Fibroblast of villous mesenchyme (primary cell): ENCODE measurements at places on chromosomes 13 and 19. TPM values are rescaled to one million over a fixed set of nuclear protein-coding genes. Genes with fewer than 3 reads are reported as not detected.
A peak's percentile ranks its signal among the peaks of the same experiment; 100 is the strongest.

GRCh38 chr19:58561373-58562121 is 3.1 kb upstream of the UBE2M start:
- DNase-seq = no peak

Gene PRR22
- under 0.01 and 0.32 TPM in 2 replicates for total RNA-seq

DNA sequence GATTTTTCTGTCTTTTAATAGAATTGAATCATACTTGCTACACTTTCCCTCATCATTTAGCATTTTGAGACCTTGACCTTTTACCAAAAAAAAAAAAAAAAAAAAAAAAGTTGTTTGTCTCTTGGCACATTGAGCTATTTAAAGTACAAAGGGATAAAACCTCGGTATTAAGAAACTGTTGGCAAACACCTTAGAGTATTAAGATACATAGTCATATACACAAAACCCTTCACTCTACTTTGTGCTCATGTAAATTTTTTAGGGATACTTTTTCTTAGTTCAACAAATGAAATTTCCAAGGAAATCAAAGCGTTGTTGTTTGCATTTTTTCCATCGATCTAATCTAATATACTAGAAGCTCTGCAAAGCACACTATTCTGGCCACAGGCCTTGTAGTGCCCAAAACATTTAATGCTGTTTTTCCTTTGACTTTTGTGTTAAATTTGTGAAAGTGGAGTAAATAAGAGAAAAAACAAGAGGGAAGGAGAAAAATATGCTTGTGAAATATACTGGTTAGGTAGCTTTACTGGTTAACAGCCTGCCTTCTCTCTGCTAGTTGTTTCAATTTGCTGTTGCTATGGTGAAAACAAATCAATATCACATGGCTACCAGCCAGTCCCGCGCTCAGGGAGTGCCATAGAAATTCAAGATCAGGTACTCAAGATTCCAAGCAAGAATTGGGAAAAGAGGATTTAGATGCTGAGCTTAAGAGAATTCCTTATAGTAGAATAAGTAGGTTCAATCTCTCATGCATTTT is 2.6 kb downstream of the MBNL2 start:
- peak; percentile 56 for DNase-seq

DNA sequence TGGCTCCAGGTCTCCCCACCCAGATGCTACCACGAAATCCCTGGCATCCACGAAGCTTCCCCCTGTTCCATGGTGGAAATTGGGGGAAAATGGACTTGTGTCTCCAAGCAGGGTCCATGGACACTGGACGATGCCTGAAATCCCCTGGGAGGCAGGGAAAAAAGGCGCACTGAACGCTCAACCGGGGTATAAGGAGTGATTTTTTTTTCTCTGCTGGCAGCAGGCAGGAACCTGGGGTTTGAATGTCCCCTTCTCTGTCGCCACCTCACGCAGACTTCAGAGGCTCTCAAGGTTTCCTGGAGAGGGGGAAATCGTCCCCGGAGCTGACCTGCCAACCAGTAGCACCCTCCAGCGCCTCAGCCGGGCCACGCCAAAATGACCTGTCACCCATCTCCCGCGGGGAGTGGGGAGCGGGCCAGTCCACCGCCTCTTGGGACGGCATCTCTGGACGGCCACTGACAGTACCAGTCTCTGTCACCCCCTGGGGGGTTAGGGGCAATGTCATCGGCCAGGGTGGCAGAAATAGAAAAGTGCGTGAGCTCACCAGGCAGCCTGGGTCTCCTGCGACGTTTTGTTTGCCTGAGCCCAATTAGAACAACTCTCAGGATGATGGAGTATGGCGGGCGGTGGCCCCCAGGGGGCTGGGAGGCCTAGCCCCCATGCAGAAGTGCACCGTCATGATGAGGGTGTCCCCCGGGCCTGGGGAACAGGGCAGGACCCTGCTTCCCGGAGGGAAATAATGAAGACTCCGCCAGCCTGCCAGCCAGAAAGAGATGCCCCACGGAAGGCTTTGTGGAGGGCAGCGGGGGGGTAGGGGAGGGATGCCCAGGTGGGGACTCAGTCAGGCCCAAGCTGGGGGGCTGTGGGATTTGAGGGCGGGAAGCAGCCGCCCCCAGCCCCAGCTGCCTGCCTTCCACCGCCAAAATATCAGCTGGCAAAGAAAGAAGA is 2.6 kb downstream of the PTPRS start:
- no peak for DNase-seq

DNA sequence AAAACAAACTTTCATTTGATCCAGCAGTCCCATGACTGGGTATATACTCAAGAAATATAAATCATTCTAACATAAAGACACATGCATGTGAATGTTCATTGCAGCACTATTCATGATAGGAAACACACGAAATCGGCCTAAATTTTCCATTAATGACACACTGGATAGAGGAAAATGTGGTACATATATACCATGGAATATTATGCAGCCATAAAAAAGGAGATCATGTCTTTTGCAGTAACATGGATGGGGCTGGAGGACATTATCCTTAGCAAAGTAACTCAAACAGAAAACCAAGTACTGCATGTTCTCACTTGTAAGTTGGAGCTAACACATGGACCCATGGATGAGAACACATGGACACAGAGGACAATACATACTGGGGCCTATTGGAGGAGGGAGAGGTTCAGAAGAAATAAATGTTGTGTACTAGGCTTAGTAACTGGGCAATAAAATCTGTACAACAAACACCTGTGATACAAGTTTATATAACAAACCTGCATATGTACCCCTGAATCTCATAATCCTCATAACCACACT is 283.6 kb downstream of the LMO7 start:
- no peak for DNase-seq

Gene KCTD12
- total RNA-seq = 16.1 and 18.6 TPM in 2 replicates

Gene KCNN1
- total RNA-seq = under 0.01 TPM in 2 replicates

- peak; percentile 68 for DNase-seq
These were observed 843 bp downstream of the ANO8 start for GRCh38 chr19:17333611-17334413.

GRCh38 chr13:66805657-66806056 is 424.5 kb downstream of the PCDH9 start:
- no peak for DNase-seq

GRCh38 chr13:47327861-47328260 is 431.0 kb upstream of the HTR2A start:
- peak; percentile 11 for DNase-seq

Gene CEACAM7
- not detected in 2 replicates for total RNA-seq

Gene DAND5
- not detected in 2 replicates for total RNA-seq

Gene CEBPA
- total RNA-seq = under 0.01 TPM in 1 of 2 replicates, not detected in the other

Gene CEACAM8
- not detected in 2 replicates for total RNA-seq

GRCh38 chr19:55986487-55986886 is at the start of gene NLRP5:
TSS of gene NLRP5 (plus strand) at chr19:55986775.
- DNase-seq = no peak

DNA sequence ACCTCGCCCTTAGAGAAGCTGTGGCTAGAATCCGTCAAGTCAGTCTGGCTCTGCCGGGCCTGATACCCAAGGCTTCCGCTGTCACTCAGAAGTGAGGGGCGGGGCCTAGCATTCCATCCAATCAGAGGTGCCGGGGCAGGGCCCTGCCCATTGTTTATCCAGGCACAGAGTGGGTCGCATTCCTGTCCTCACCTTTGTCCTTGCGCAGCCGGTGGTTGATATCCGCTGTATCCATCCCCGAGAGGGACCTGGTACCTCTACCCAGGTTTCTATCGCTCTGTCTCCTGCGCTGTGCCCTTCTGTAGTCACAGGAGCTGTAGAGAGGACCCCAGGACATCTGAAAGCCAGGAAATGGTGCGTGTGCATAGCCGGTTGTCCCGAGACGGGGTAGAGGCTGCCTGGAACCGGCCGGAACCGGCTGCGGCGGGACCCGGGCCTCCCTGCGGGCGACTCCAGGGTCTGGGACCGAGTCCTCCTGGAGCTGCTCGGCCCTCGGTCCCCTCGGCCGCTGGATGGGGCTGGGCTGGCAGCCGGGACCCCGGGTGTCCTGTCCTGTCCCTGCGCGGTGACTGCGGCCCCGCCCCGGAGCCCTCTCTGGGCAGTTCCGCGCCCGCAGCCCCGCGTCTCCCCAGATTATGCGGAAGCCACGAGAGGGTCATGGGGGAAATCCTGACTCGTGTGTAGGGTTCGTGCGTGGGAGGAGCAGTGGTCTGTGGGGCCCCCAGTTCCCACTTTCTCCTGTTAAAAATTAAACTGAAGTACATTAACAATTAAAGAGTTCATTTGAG is at the start of gene ZNF763:
ZNF763 (plus strand) TSS at position 183 of the 788 bp plus-strand sequence; CDS start at position 352, 169 bp downstream.
- DNase-seq = peak; percentile 64

Gene HCN2
- 0.32 and 0.86 TPM in 2 replicates for total RNA-seq

- peak; percentile 67 for DNase-seq
These were observed 208.0 kb downstream of the DLEU7 start for GRCh38 chr13:50635504-50635903.

GRCh38 chr13:99566125-99567083 is 65.1 kb downstream of the TM9SF2 start:
- no peak for DNase-seq

Gene KLK3
- not detected in 2 replicates for total RNA-seq

Gene KIR2DL4
- total RNA-seq = not detected in 2 replicates

GRCh38 chr13:49020940-49021553 is 45.3 kb downstream of the FNDC3A start:
- DNase-seq = no peak

- DNase-seq = no peak
These were observed 14.6 kb downstream of the LSM4 start for GRCh38 chr19:18308051-18308947.

Gene SIGLECL1
- total RNA-seq = not detected in 2 replicates

Gene ARHGAP45
- 0.43 and 0.97 TPM in 2 replicates for total RNA-seq

- DNase-seq = peak; percentile 38
These were observed 105.1 kb downstream of the DNAJC15 start for GRCh38 chr13:43128504-43128961.

DNA sequence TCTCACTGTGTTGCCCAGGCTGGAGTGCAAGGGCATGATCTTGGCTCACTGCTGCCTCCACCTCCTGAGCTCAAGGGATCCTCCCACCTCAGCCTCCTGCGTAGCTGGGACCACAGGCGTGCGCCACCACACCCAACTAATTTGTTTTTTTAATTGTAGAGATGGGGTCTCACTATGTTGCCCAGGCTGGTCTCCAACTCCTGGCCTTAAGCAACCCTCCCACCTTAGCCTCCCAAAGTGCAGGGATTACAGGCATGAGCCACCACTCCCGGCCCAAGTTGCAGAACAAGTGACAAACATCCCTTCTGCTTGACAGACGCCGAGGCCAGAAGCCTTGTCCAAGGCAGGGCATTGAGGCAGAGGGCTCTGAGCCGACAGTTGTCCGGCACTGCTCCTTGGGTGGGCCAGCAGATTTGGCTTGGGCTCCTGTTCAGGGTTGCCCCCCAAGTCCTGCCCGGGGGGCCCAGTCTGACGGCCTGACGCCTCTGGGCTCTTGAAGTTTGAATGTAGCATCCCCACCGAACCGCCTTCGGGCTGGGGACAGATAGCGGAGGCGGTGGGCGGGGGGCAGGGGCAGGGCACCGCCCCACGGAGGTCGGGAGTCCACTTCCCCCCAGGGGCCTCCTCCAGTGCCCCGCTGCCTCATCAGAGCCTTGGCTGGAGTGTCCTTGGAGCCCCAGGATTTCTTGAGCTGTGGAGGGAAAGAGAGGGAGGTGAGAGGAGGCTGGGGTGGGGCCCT is 5.7 kb upstream of the SPACA4 start:
- DNase-seq = no peak

GRCh38 chr13:97028441-97029299 is 34.4 kb upstream of the OXGR1 start:
- peak; percentile 56 for DNase-seq

Gene RNF17
- 0.86 and 1.9 TPM in 2 replicates for total RNA-seq

Gene ICAM5
- 5.5 and 11.7 TPM in 2 replicates for total RNA-seq

- DNase-seq = no peak
These were observed 47.0 kb upstream of the KCTD15 start for GRCh38 chr19:33749619-33750175.

DNA sequence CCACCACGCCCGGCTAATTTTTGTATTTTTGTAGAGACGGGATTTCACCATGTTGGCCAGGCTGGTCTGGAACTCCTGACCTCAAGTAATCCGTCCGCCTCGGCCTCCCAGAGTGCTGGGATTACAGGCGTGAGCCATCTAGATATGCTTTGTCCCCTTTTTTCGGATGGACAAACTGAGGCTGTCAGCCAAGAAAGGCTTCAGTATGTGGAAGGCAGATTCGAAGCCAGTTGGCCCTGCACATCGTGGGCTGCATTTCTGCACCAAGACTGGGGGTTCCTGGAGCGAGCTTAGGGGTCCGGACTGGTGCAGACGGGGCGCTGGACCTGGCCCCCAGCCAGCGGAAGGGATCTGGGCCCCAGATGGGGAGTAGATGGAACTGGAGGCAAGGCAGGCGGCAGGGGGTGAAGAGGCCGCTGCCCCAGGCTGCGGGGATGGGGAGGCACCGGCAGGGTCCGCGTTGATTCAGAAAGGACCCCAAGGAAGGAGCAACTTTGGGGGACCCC is 9.7 kb upstream of the JUND start:
- no peak for DNase-seq

Gene ZNF575
- total RNA-seq = under 0.01 and 0.64 TPM in 2 replicates

- DNase-seq = no peak
These were observed 110.3 kb downstream of the NALCN start for GRCh38 chr13:101305981-101306411.

DNA sequence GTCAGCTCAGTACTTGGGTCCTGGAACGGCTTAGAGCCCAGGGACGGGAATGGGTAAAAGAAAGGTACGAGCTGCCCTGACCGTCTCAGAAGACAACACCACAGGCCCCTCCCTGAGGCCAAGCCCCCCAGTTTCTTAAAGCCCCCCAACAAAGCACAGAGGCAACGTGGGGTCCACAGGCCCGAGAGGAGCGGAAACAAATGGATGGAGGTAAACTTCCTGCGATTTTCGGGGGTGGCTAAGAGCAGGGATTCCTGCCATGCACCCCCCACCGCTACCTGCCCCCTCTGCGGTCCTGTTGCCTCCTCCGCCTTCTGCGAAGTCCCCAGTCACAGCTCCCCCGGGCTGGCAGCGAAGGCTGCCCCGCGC is 48.2 kb downstream of the PTPRS start:
- no peak for DNase-seq

Gene PODNL1
- 2.6 TPM in 2 replicates for total RNA-seq

DNA sequence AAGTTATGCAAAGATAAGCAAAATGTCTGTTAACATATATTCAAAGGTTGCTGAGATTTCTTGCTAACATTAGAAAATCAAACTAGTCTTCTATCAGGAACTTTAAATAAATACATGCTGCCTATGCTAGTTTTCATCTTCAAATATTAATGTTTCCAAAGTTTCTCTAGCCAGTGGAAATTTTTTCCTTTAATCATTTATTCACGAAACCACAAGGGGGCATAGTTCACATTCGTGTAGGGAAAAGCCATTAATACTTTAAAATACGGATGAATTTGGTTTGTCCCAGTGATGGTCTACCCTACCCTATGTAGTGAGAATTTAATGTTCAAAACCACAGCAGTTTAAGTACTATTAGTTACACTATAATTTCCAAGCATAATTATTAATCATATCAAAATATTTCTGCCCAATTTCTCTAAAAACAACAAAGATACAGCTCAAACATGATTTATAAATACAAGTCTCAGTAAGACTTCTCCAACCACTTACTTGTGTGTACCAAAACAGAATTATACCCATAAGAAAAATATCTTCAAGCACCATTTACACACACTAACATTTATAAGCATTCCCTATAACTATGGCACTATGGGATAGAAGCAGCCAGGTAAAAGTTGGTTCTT is 16.2 kb downstream of the NUFIP1 start:
- peak; percentile 47 for DNase-seq
